Endothelial cell (in vitro differentiated cells): ENCODE measurements at places on chromosomes 2 and 18.

DNA sequence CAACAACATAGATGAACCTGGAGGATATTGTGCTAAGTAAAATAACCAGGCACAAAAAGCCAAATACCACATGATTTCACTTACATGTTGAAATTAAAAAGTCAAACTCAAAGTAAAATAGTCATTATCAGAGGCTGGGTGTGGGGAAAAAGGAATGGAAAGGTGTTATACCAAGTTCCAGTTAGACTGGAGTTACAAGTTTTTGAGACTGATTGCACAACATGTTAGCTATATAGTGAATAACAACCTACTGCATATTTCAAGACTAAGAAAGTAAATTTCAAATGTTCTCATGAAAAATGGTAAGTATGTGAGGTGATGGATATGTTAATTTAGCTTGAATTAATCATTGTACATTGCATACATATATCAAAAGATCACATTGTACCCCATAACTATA is 116.8 kb upstream of the HNMT start:
- no peak for DNase-seq

GRCh38 chr2:162164802-162165201 is 12.8 kb upstream of the GCG start:
- no peak for DNase-seq

GRCh38 chr2:142037744-142038143 is 93.1 kb downstream of the LRP1B start:
- peak; percentile 16 for DNase-seq

DNA sequence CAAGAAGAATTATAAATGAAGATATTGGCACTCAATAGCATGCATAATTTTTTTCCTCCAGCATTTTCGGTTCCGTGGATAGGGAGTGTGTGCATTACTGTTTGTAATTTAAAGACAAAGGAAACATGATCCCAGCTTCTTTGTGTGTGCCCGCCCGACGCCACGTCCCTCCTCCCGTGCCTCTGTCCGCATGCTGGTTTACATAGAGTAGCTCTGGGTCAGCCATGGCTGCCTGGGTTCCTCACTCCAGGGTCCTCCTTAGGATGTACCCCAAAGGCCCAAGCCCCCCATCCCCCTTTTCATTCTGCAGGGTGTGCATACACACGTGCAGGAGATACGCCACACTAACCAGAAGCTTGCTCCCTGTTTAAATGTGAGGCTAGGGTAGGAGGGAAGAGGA is 214.7 kb downstream of the KLHL29 start:
- DNase-seq: no peak

DNA sequence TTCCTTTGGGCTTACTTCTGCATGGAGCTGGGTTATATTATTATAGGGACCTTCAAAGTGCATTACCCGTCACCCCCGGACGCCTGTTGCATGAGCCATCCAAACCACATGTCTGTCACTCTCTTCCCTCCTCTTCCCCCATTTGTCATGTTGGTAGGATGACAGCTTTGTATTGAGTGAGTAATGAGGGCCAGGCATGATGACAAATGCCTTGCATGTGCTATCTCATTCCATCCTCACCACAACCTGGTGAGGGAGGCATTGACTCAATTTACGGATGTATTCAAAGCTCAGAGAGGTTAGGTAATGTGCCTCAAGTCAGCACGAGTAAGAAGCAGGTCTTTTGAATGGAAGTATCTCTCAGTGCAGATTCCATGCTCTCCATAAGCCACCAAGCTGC is 510.5 kb upstream of the TNP1 start:
- DNase-seq: no peak

- DNase-seq: no peak
Observed at GRCh38 chr2:162113776-162114168, 38.3 kb downstream of the GCG start.

DNA sequence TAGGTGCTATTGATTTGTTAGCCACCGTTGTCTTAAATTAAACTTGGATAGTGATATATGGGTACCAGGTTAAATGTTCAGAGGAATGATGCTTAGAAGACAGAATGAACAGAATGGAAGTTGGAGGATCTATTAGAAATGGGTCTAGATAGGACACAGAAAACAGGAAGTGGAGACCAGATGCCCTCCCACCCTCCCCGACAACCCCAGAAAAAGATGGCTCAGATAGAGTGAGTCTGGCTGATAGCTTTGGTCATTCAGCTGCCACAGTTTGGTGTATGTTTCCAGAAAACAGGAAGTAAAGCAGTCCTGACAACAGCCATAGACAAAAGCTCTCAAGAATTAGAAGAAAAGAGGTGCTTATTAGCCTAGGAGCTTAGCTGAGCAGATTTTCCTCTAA is 71.5 kb upstream of the DSG1 start:
- DNase-seq: no peak

GRCh38 chr2:39724828-39725144 is 54.3 kb downstream of the THUMPD2 start:
- DNase-seq: no peak

GRCh38 chr2:170361090-170361936 is 183.4 kb downstream of the MYO3B start:
- peak; percentile 70 for DNase-seq

- no peak for DNase-seq
Observed at GRCh38 chr2:26705126-26705525, 12.6 kb downstream of the KCNK3 start.

- no peak for DNase-seq
Observed at GRCh38 chr2:171315781-171316180, 118.0 kb downstream of the METTL8 start.

DNA sequence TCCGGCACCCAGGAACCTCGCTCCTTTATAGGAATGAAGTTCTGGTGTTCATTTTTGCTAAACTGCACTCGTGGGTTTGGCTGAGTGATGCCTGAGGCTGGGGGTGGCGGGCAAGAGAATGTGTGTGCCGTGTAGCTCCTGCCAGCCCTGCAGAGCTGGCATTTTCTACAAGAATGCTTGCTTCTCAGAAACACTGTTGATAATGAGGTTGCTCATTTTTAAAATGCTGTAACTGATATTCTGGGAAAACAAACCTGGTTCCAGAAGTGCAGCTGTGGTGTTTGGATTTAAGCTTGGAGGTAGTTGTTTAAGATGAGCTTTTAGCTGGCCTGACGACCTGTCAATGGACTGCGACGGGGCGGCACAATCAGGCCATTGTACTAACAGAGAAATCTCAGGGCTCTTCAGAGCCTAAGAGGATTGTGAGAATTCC is 511.9 kb upstream of the TNP1 start:
- no peak for DNase-seq

DNA sequence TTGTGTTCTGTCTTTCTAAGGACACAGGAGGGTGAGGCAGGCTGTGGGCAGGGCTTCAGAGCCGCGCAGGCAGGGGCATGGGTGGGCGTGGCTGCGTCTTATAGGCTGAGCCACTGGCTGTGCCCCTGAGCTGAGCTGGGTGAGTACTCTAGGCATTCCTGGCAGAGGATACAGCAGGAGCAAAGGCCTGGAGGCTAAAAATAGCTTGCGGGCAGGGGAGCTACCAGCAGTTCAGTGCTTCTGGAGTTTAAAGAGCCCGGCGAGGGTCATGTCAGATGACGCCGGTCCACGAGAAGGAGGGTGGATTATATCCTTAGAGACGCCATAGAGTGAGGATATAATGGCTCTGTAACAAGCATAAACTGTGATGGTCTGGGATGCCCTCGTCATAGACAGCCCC is 31.5 kb upstream of the PDIA6 start:
- no peak for DNase-seq

GRCh38 chr2:24489465-24490180 is 1.4 kb upstream of the NCOA1 start:
- peak; percentile 9 for DNase-seq

DNA sequence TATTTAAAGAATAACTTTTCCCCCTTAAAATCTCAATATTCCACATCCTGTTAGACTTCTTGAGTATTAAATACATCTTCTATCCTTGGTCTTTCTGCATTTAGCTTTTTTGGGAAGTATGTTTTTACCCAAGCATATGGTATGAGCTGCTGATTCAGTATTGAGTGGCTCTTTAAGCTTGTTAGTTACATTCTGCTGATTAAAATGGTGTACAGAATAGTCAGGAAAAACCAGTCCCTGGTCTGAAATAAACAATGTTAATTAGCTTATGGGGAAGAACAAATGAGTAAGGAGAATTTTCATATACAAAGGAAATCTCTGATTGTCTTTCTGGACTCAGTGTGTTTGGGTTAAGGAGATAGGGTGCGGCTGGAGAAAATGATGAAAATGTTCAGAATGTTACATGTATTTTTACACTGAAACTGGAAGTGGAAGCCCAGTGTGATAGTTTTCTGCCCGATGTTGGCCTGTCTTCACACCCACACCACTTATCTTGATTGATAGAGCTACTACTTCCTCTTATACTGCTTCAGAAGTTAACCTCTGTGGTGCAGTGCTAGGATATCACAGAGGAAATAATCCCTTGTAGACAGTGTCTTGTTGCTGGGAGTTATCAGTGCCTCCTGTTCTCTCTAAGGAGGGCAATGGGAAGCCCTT is 84.0 kb downstream of the MSH2 start:
- no peak for DNase-seq
